Activated naive CD4-positive, alpha-beta T cell (primary cell): ENCODE measurements at places on chromosomes 3 and 15.

DNA sequence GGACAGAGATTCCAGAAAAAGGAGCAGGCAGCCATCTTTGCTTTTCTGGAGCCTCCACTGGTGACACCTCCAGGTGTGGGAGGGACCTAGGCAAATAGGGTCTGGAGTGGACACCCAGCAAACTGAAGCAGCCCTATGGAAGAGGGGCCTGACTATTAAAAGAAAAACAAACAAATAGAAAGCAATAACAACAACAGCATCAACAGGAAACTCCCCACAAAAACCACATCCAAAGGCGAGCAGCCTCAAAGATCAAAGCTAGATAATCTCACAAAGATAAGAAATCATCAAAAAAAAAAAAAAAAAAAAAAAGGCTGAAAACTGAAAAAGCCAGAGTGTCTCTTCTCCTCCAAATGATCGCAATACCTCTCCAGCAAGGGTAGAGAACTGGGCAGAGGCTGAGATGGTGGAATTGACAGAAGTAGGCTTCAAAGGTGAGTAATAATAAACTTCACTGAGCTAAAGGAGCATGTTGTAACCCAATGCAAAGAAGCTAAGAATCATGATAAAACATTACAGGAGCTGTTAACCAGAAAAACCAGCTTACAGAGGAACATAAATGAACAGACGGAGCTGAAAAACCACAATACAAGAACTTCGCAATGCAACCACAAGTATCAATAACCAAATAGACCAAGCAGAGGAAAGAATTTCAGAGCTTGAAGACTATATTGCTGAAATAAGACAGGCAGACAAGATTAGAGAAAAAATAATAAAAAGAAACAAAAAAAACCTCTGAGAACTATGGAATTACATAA lies 225.4 kb downstream of the CTNNB1 start:
- DNase-seq = no peak

- no peak for DNase-seq
Measured at GRCh38 chr3:32948625-32949445, 2.6 kb upstream of the CCR4 start.

DNA sequence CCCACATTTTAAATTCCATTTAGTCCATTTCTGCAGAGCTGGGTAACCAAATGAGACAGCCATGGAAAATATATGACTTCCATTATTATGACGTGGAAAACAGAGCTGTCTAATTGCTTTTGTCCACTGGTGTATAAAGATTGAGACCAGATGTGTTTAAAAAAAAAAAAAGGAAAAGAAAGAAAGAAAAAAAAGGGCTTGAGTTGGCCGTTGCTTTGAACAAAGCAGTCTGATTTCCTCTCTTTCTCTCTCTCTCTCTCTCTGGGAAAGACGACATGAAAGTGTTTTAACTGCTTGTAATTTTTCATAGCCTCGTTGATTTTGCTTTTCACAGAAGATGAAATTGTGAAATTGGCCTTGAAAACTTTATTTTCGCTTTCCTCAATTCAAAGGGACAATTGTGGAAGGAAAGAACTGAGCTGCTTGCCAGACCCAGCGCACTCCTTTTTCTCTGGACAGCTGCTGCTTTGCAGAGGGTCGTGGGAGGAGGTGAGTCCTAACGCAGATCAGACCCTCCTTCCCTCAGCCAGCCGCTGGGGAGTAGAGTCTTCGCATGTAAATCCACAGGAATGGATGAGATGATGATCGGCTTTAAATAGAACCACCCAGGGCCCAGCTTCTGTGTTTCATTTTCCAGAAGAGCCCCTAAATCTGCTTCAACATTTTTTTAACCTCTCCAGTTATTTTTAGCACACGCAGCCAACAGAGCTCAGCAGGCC lies 42.8 kb upstream of the UBE2E1 start:
- DNase-seq = no peak

GRCh38 chr3:46517016-46517783 lies 19.4 kb downstream of the RTP3 start:
- DNase-seq = no peak

- no peak for DNase-seq
Measured at GRCh38 chr15:87523516-87523915, 733.0 kb downstream of the NTRK3 start.

DNA sequence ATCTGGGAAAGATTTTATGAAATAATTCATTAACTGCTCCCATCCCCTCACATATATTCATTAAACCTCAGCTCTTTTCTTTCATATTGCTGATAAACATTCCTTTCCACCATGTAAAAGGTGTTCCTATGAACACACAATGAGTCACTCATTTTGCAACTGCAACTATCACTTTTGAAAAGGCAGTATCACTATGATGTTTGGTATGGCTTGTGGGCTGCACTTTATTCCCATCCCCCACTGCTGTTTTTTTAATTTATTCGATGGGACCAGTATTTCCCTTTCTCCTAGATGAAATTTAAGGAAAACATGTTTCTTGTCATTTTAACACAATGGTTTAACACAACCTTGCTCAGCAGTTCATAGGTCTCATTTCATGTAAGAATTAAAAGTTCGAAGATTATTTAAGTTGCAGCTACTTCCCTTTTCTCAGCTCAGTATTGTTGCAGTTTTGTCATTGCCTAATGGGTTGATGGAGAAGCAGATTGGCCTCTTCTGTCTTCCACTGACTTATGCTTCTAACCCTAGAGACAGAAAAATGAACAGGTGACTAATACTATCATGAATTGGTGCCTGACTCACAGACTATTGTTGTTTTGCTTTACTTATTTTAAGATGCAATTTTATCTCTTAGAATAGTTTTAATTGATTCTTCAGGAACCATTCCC lies 280.3 kb downstream of the ZPLD1 start:
- no peak for DNase-seq

DNA sequence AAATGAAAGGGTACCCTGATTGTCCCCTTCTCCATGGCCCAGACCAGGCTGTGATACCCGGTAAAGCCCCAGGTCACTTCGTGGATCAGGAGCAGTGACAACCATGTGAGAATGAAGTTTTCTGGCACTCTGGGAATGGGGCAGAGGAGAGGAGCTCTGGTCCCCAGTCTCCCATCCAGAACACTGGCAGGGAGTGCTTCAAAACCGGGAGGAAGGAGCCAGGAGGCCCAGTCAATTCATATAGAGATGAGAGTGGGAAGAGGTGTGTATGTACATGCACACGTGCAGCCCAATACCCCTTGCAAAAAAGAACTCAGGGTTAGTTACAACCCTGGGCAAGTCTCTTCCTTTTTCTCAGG lies 101.4 kb upstream of the TLE3 start:
- DNase-seq = no peak

DNA sequence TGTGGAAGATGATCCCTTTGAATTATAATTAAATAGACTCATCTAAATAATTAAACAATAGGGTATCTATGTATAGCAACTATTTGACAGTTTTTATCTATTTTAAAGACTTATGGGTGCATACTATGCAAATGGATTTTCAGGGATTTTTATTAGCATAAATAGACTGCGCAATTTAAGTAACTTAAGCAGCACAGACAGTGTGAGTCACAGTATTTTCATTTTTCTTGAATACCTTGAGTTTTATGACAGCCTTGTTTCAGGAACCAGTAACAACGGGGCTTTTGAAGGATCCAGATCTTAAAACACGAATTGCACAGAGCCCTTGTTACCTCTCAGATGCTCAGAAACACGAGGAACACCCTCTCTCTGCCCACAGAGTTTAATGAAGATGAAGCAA lies 175.5 kb upstream of the CD96 start:
- DNase-seq = no peak

- no peak for DNase-seq
Measured at GRCh38 chr15:76196269-76197231, 114.7 kb downstream of the ETFA start.

GRCh38 chr3:144771381-144771870 lies 799.8 kb downstream of the DIPK2A start:
- no peak for DNase-seq

DNA sequence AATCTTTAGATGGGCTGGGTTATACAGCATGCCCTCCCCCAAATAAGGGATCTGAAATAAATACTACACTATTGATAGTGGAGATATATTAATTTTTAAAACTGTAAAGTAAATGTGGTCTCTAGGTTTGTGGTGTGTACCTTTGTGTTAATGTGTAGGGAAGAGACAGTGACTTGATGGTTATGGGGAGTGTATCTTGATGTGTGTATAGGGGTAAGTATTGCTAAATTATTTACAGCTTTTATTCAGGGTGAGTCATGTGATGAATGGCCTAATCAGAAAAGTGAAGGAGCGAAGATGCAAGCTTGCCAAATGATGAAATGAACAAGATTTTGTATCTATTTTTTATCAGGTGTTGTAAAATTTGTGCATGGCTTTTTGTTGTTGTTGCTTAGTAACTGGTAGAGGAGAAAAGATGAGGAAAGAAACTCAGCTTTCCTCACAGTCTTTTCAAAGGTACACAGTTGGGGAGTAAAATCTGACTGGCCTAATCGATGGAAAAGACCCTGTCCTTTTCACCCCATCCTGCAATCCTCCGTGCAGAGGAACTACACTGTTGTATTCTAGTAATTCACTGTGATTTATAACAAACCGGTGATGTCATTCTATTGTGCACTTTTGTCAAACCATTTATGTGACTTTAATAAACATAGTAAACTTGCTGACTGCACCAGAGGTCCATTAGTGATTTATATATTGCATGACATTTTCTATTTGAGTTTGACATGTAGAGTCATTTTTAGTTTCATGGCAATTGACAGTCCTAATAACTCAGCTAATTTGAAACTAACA lies 17.7 kb downstream of the FEM1B start:
- no peak for DNase-seq

- DNase-seq = no peak
Measured at GRCh38 chr3:134065252-134066157, 35.8 kb upstream of the SLCO2A1 start.

GRCh38 chr3:156787926-156788663 lies 38.1 kb upstream of the LEKR1 start:
- no peak for DNase-seq

DNA sequence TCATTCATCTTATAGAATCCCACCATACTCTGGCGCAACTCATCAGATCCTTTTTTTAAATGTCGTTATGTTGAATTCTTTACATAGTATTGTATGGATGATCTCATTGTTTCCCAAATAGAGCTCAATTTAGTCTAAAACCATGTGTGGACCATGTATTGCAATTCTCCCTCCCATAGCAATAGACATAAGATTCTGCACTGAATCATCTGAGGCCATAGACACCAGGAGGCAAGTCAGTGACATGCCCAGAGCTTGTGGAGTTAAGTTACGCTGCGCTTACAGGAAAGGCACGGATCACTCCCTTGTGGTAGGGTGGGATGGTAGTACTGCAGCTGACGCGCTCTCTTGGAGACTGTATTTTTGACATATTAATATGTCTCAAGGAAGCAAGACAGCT lies 211.0 kb downstream of the GABRB3 start:
- no peak for DNase-seq

DNA sequence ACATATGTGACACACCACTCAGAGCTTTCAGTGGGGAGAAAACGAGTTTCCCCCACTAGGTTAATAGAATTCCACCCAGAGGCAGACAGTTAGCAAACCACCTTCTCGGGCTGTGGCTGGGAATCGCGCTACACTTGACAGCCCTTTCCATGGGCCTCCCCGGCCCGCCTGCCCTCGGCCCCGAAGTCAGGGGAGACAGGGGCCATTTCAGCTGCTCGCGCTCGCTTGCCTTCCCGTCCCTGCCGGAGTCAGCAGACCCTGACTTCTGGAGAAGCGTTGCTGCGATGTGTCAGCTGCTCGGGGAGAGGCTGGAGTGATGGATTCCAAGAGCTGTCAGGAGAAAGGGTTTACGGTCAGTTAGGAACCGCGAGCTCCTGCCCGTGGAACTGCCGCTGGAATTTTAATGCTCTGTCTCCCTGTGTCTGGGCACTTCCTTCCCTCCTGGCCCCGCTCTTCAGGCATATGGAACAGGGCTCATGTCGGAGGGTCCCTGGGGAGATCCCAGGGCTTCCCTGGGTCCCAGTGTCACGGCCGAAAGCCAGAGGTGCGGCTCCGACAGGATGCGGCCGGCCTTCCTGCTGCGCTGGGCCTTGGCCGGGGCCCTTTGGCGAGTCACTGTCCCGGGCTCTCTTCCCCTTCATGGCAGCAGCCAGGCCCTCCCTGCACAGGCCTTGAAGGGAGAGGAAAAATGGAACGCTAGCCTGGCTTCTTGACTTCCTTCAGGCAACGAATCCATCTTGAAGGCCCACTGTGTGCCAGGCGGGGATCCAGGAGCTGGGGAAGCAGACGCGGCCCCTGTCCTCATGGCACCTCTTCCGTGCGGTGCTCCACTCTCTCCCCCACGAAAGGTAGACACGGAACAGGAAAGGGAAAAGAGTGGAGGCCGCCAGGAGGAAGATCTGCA lies 38.4 kb upstream of the VPS8 start:
- DNase-seq = no peak

DNA sequence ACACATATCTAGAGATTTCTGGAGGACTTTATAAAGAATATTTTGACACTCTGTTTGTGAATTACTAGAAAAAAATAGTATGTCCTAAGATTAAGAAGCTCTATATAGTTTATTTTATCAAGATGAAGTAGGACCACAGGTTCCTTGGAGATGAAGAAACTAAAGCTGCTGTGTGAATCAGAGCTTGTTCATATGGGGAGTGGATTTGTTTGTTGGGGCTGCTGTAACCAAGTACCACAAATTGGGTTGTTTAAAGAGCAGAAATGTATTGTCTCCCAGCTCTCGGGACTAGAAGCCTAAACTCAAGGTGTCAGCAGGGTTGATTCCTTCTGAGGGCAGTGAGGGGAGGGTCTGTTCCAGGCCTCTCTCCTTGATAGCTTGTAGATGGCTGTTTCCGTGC lies 270.6 kb upstream of the UMPS start:
- DNase-seq = no peak

GRCh38 chr3:127800508-127800907 lies 21.8 kb downstream of the MGLL start:
- DNase-seq = no peak

GRCh38 chr15:70643106-70643782 lies 120.1 kb downstream of the UACA start:
- DNase-seq = no peak

- no peak for DNase-seq
Measured at GRCh38 chr15:72685925-72686794, at the start of the genes BBS4 and HIGD2B. Gene BBS4 (plus strand): TSS chr15:72686207. CDS start chr15:72686228, 21 bp downstream. Gene HIGD2B (minus strand): TSS chr15:72686182. CDS start chr15:72676374, 9,808 bp downstream.

GRCh38 chr3:102030661-102031060 lies 181.3 kb downstream of the NFKBIZ start:
- no peak for DNase-seq

GRCh38 chr3:53023072-53023823 lies 22.6 kb downstream of the SFMBT1 start:
- DNase-seq = no peak
